Pons (tissue), 1 donor: ENCODE measurements at places on chromosomes 12 and 14.

DNA sequence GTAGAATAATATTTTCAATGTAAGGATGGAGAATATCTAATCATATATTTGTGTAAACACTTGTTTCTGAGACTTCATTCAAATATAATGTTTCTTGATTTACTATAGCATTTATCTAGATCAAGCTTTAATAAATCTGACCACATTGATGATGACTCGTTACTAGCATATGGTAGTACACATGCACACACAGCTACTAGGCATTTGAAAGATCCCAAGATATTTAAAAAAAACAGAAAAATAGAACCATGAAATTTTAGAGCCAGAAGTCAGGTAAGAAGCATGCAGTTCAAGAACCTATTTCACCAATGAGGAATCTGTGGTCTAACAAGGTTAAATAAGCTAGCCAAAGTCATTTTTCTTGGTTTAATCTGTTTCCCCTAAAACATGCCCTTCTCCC is 32.0 kb downstream of the DCP1B start:
- DNase-seq = peak; percentile 8

GRCh38 chr14:104977008-104977680 is 1.0 kb downstream of the AHNAK2 start:
- no peak for DNase-seq

DNA sequence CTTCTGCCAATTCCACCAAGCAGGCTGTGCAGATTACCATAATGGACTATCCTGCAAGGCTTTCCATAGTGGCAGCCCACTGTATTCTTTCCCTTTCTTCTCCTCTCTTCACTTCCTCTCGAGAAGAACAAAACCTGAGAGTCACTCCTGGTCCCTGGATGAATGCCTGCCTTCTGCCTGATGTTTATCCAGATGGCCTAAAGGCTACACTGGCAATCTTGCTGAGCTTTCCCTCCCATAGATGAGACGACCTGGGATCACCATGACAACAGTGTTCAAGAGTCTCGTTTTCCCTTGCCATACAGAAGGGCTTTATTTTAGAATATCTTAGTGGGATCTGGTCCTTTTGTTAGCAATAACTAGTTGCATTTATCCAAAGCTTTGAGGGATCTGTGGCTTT is 142.3 kb downstream of the RTN1 start:
- DNase-seq = no peak

DNA sequence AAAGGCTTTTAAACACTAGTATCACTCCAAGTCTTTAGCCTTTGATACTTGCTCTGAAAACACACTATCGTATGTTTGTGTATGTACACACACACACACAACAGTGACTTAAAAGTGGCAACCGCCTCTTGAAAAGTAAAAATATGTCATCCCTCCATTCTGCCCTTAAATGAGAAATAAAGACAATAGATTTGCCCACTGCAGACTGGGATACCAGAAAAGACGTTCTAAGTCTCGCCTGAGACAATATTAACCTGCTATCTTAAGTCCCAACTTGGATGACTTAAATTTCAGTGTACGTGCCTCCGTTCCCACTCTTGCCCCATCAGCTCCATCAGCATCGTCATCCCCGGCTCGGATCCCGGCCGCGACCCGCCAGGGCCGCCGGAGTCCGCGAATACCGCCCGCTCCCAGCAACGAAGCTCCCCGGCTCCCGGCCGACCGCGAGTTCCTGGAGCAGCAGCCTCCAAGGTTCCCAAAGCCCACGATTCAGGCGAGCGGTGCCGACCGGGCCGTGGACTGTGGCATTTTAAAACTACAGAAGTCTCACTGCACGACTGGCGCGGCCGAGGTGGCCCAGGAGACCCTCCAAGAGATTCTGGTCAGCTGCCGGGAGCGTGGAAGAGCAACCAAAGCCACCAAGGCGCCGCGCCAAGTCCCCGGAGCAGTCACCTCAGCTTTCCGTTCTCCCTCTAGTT is 2.8 kb upstream of the ARID2 start:
- peak; percentile 60 for DNase-seq

GRCh38 chr14:93184391-93185348 is at the start of the genes LYSET and MOAP1:
Gene LYSET (plus strand): TSS chr14:93185317. CDS start chr14:93185406, 89 bp downstream.
Gene MOAP1 (minus strand): TSS chr14:93184897. CDS start chr14:93184242, 655 bp downstream.
- DNase-seq = peak; percentile 69

- DNase-seq = no peak
Measured at GRCh38 chr12:52171950-52172512, 19.8 kb downstream of the KRT80 start.

- DNase-seq = no peak
Measured at GRCh38 chr12:65634061-65634460, 190.2 kb upstream of the HMGA2 start.

GRCh38 chr12:76535170-76535569 is 24.4 kb downstream of the OSBPL8 start:
- no peak for DNase-seq

GRCh38 chr12:121240484-121241101 is 30.7 kb downstream of the P2RX4 start:
- DNase-seq = peak; percentile 37

GRCh38 chr12:106187155-106187789 is 48.5 kb upstream of the NUAK1 start:
- no peak for DNase-seq

DNA sequence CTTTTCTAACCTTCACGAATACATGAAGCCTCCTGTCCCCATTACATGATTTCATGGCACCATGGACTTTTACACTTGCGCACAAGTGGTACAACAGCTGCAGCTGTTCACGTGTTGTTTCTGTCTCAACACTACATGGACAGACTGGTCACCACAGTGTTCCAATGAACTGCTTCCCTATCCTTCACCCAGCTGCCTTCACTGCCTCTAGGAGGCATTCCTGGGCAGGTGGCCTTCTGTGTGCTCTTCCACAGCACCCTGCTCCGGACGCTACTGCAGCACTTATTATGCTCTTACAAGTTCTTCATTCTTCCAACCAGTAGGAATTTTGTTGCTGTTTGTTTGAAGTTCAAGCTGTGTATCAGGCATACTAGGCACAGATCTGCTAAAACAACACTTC is 1.5 kb downstream of the MTERF2 start:
- DNase-seq = no peak

DNA sequence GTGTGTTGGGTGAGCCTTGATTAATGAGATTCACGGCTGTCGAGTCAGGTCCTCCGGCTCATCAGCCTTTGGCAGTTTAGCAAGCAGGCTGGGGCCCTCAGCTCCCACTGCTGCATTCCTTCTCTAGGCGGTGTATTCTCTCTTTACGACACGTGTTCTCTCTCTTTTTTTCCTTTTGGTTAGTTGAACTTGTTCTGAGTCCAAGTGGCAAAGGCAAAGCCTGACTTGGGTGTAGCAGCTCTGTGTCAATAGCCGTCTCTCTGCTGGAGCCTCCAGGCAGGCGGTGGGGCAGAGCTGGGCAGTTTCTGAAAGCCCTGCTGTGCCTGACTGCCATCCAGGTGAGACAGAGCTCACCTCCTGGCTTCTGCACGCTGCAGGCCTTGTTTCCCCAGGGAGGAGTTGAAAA is 46.6 kb downstream of the SUSD6 start:
- DNase-seq = no peak

DNA sequence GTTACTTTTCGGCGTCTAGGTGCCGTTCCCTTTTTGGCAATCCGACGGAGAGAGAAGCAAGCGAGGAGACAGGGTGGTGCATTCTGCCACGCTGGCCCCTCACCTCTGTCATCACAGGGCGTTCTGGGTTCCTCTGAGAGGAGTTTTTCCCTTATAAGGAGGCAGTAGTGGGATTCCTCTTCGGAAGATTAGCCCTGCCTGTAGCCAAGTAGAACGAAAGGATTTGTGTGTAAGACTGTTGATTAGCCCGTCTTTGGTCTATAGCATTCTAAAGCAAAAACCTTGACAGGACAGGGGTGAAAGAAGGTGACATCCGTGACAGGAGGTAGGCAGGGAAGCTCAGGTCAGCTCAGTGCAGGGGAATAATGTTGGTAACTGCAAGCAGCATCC is 9.1 kb upstream of the NEMF start:
- no peak for DNase-seq
